ENCODE measurements at places on chromosomes 4 and X.

DNA sequence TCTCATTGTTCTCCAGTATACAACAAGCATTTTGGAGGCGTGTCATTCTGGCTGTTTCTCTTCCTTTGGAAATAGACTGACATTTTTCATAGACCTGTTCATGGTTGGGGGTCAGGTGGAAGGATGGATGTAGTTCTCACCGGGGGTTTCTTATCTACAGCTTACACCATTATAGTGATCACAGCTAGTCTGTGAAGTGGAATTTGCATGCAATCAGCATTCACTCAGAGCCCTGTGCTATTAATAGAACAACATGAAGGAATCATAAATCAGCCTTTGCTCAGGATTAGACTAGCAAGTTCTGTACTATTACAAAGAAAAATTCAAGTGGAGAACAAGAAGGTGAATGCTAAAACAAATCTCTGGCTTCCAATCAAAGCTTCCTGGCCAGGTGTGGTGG lies 132.6 kb upstream of the PUDP start:
- no peak for DNase-seq

DNA sequence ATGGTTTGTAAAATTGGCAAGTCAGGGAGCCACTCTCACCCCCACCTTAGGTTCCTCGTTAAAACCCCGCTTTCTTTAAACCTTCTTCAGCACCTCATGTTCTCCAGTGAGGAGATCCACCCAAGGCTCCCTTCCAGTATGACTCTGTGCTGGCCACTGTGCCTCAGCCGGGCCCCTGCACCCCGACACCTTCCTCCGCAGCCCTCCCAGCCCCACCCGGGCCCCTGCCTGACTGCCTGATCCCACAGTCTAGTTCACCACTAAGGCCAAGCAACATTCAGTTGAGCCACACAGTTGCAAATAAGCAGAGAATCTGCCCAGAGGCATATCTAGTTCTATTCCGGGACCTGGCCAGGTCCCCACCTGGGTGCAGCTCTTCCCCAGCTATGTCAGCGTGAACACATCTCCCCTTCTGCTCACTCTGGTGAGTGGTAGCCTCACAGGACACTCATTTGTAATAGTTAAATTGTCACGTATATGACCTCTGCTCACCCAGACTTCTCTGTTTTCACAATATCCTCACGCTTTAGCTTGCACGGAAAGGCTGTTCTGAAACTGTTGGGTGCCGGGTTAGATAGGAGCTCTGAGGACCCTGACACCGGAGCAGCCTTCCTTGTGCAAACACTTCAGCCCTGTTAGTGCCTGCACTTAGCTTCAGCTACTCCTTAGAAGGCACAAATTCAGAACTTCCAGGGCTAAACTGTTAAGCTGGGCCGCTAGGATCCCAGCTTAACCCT lies 146.8 kb downstream of the DCTD start:
- no peak for DNase-seq

- no peak for DNase-seq
These were observed 2332.1 kb downstream of the PCDH7 start for GRCh38 chr4:33052241-33052640.

GRCh38 chrX:126550816-126551215 lies 1.8 kb downstream of the DCAF12L1 start:
- DNase-seq = no peak

- no peak for DNase-seq
These were observed 153.7 kb downstream of the VEGFC start for GRCh38 chr4:176638992-176639391.

- no peak for DNase-seq
These were observed 59.5 kb upstream of the FGF13 start for GRCh38 chrX:138771047-138771446.
